ENCODE measurements at places on chromosomes 5 and 9.

- DNase-seq: no peak
Observed at GRCh38 chr9:4592886-4593285, 69.2 kb upstream of the PLPP6 start.

DNA sequence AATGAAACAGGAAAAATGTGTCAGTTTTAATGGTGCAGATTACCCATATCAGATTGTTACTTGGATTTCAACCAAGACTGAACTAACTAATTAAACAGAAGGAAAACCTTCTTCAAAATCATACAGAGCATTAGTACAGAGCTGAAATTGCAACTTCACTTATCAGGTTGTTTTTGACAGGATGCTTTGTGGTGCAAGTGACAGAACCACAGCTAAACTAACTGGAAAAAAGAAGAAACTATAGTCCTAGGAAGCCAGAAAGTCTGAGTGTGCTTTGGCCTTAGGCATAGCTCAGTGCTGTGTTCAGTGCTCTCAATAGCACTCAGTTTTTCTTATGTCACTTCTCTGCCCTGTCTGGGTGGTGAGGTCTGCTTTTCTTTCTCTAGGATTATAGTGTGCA is 267.4 kb downstream of the CHSY3 start:
- no peak for DNase-seq

DNA sequence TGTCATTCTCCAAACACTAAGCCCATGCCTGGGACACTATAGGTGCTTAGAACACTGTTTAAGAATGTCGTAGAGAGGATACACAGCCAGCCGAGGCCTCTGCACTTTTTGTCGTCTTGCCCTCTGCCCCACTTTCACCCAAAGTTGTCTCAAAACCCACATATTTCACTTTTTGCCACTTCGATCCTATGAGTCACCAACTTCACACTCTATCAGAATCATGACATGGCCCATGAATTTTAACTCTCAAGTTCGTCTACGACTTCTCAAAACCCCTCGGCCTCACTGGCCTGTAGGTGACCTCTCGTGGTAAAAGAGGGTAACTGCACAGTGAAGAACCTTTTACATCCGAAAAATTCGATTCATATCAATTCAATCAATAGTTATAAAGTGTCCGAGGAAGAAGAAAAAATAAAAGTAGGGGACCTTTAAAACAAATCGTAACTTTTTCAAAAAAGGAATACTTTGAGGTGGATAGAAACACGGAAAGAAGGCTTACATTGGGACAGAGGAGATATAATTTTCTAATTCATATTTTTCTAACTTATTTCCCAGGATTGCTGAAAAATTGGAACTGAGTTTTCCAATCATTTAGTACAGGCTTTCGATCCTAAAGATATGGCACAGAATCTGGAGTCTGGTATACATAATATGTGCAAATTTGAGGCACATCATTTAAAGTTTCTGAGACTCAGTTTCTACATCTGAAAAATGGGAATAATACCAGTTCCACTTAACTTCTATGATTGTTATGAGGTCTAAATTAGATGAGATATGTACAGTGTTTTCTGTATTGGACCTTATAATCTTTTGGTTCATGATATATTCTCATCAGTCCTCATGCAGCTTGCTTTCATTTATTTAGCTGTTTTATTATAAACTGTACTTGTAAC is 122.6 kb downstream of the APBA1 start:
- DNase-seq: peak; percentile 21

DNA sequence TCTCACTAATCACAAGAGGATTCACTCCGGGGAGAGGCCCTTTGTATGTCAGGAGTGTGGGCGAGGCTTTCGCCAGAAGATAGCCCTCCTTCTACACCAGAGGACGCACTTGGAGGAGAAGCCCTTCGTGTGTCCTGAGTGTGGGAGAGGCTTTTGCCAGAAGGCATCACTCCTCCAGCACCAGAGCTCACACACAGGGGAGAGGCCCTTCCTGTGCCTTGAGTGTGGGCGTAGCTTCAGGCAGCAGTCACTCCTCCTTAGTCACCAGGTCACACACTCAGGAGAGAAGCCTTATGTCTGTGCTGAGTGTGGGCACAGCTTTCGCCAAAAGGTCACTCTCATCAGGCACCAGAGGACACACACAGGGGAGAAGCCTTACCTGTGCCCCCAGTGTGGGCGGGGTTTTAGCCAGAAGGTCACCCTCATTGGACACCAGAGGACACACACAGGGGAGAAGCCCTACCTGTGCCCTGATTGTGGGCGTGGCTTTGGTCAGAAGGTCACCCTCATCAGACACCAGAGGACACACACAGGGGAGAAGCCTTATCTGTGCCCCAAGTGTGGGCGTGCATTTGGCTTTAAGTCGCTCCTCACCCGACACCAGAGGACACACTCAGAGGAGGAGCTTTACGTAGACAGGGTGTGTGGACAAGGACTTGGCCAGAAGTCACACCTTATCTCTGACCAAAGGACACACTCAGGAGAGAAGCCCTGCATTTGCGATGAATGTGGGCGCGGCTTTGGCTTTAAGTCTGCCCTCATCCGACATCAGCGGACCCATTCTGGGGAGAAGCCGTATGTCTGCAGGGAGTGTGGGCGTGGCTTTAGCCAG is 27.8 kb downstream of the NUTM2F start:
- no peak for DNase-seq
